ENCODE measurements at places on chromosomes 12 and 14.
A peak's percentile ranks its signal among the peaks of the same experiment; 100 is the strongest.

DNA sequence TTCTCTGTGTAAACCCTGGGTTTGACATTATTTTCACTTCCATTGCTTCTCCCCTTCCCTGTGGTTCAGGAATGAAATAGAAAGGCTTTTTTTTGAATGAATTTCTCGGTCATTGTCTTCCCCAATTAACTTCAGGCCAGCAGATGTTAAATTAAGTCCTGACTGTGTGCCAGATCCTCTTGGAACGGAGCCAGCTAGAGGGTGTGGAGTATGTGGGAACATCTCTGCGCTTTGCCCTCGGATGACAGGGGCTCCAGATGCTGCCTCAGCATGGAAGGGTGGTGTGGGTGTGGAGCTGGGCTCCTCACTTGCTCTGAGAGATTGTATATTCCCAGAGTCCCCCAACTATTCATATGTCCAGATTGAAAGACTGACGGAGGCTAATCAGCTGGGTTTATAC is 13.1 kb downstream of the KRT85 start:
- DNase-seq: no peak

- no peak for DNase-seq
These were observed 36.3 kb downstream of the TTLL5 start for GRCh38 chr14:75697386-75697785.

GRCh38 chr12:65665817-65666216 is 158.5 kb upstream of the HMGA2 start:
- no peak for DNase-seq

DNA sequence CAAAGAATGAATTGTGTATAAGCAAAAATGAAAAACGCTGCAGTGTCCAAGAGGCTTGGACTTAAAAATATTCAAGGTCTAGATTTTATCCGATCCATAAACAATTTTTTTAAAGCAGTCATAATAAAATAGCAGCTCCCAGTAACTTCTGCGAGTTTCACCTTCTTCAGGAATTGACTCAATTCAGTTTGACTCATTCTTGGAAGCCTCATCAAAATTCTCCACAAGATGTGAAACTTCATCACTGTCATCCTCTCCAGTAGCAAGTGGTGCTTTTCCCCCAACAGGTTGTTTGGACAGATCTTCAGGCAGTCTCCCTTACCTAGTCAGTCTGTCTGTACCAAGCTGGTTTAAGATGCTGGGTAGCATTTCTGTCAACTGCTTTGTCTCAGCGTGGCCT is 93.5 kb upstream of the FOXG1 start:
- DNase-seq: no peak

GRCh38 chr12:53603196-53603595 is 23.0 kb downstream of the ATF7 start:
- no peak for DNase-seq

- no peak for DNase-seq
These were observed 436 bp downstream of the ASB2 start for GRCh38 chr14:93975791-93976476.

DNA sequence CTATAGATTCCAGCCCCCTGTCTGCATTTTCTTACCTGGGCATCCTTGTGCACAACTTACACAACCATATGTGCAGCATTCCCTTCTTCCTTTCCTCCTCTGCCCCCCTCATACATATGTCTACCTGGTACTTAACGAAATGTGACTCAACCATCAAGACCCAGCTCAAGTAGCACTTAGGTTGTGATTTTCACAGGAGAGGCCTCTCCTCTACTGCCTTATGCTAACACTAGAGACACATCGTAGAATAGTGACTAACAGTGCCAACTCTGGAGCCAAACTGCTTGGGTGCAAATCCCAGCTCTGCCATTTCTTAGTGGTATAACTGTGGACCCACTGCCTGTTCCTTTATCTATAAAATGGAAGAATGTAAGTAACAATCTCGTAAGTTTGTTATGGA is 24.1 kb upstream of the PLEKHA5 start:
- DNase-seq: no peak

DNA sequence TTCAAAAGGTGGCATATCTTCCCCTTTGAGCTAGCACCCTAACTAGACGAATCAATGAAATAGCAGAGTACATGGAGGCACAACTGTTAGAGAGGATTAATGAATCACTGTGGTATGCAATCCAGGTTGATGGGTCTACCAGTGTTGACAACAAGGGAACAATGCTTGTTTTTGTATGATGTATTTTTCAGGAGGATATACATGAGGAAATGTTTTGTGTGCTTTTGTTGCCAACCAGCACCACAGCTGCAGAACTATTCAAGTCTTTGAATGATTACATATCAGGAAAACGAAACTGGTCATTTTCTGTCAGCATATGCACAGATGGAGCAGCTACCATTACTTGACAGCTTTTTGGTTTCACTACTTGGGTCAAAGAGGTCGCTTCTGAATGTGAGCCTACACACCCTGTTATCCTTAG is 142.6 kb downstream of the GPHN start:
- DNase-seq: no peak

GRCh38 chr14:61277232-61277631 is 3.9 kb downstream of the TMEM30B start:
- no peak for DNase-seq

GRCh38 chr12:29944269-29945000 is 160.7 kb upstream of the TMTC1 start:
- DNase-seq: no peak

GRCh38 chr12:90854136-90854689 is 100.8 kb downstream of the CCER1 start:
- peak; percentile 33 for DNase-seq

Measured in HEK293T (cell line).